MCF 10A (cell line): ENCODE measurements at places on chromosomes 7 and 10.

DNA sequence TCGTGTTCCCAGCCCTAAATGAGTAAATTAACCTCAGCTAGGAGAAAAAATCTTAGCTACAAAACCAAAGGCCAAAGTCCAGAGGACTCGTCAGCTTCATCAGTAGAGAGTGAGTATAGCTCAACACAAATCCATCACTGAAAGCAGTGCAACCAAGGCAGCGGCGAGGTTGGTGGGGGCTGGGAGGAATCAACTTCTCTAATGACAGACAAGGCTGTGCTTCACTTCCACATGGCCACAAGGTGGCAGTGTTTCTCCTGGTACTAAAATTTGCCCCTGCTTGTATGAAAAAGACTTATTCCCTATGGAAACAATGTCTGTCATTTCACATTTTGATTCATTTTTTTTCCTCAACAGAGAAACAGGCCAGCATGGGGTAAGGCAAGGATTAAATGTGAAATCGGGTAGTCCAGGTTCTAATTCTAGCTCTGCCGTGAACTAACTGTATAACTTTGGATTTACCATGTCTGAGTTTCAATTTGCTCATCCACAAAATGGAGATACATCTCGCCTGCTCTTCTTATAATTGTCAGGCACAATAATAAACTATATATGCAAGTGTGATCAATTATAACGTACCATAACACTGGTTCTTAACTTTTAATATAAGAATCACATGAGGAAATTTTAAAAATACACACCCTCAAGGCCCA, 39.3 kb downstream of the FAS start:
- peak; percentile 81 for DNase-seq

- DNase-seq: no peak
Observed at GRCh38 chr7:80773787-80774508, 135.5 kb downstream of the CD36 start.

DNA sequence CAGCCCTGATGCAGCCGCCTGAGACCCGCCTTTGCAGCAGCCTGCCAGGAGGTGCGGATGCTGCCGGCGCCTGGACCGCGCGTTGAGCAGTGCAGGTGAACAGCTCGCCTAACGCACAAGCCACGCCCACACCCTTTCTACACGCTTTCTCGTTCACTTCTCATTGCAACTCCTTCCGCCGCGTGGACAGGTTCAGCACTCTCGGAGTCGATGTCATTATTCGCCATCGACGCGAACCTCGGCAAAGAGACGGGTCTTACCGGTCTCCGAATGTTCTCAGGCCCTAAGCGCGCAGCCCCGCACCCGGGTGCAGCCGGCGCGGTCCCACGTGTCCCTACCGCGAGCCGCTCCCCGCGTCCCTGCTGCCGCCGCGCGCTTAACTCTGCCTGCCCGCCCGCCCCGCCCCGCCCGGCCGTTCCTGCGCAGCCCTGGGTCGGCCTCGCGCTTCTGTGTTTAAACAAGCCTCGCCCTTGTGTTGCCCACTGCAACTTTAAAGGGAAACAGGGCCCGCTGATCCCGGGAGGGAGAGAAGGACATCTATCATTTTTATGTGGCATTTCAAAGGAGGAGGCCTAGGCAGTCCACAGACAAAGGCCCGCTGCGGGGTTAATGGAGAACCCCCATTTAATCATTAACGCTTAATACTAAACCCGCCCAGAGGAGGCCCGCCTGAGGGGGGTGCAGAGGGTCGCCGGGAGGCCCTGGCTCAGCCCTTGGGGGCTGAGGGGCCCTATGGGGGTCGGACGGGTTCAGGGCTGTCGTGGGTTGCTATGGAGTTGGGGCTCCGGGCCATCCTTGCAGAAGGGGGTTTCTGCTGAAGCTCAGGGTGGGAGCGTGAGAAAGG, 128.5 kb downstream of the WDR11 start:
- DNase-seq: no peak

GRCh38 chr7:27199849-27200760, at the start of gene HOXA13:
TSS of gene HOXA13 (minus strand) at chr7:27200091. CDS start at chr7:27200077, 14 bp downstream.
- no peak for DNase-seq

DNA sequence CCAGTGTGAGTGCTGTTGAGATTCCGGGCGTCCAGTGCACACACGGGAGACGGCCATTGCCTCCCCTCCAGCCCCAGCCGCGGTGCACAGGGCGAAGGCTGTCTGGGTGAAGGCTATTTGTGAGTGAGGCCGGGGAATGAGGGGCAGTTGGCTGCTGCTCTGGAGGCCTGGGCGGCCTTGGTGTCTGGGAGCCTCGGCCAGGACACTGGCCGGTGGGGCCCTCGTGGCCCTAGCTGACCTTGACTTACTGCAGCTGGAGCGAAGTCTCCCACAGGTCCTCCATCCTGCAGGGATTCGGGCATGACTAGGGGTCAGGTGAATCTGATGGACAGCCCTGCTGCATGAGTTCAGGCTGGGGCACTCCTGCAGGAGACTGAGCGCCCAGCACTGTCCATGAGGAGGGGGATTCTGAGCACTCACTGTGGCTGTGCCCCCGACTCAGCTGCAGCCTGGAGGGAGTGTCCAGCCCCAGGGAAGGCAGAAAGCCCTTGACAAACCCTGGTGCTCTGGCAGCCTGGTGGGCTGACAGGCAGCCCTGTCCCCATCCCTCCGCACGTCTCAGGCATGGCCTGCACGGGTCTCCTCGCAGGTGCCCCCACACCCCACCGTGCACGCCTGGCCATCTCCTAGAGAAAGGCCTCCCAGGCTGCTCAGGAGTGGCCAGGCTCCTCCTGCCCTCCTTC, 52.7 kb upstream of the FAM20C start:
- DNase-seq: no peak
